ENCODE measurements at places on chromosomes 3 and 15.

GRCh38 chr15:25937796-25938195 lies 74.7 kb upstream of the ATP10A start:
- no peak for DNase-seq
- peaks cover 2% of the 10 kb centered on the region for H3K4me1 ChIP-seq
- no peak overlapping the region for H3K27ac ChIP-seq
- no peak overlapping the region for H3K4me3 ChIP-seq

DNA sequence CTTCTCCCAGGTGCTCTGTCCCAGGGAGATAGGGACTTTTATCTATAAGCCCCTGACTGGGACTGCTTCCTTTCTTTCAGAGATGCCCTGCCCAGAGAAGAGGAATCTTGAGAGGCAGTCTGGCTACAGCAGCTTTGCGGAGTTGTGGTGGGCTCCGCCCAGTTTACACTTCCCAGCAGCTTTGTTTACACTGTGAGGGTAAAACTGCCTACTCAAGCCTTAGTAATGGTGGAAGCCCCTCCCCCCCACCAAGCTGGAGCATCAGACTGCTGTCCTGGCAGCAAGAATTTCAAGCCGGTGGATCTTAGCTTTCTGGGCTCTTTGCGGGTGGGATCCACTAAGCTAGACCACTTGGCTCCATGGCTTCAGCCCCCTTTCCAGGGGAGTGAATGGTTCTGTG lies 253.8 kb upstream of the ARL6 start:
- DNase-seq = no peak
- H3K36me3 ChIP-seq = no peaks in the 10 kb centered on the region
- no peak overlapping the region for H3K4me3 ChIP-seq
- no peak overlapping the region for H3K27ac ChIP-seq
- no peaks in the 10 kb centered on the region for H3K27me3 ChIP-seq

DNA sequence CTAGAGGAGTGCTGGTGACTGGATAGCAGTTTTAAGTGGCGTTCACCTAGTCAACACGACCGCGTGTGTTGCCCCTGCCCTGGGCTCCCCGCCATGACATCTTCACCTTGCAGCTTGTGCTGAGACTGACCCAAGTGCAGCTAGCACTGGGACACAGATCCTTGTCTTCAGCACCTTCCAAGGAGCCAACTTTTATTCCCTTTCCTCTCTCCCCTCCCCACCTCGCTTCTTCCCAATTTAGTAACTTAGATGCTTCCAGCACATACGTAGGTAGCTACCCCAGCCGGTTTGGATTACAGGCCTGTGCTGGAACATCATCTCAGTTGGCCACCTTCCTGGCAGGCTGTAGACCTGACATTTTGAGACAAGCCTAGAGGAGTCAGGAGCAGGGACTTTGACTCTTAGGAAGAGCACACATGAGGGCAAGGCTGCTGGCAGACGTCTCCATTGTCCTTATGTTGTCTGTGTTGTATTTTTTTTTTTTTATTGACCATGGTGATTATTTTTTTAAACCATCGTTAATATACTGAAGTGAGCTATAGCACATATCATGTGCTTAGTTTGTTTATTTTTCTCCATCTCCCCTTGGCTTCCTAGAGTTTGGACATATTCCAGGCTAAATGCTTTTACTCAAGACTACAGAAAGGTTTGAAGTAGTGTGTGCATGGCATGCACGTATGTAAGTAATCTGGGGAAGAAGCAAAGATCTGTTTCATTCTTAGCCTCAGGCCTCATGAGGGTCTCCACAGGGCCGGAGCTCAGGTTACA lies 61.1 kb downstream of the AAGAB start:
- H3K36me3 ChIP-seq = peaks cover 2% of the 10 kb centered on the region
- no peak for DNase-seq
- H3K27me3 ChIP-seq = no peaks in the 10 kb centered on the region
- no peak overlapping the region for H3K27ac ChIP-seq
- H3K4me3 ChIP-seq = no peak overlapping the region

- no peak for DNase-seq
- H3K27ac ChIP-seq = no peak overlapping the region
- no peaks in the 10 kb centered on the region for H3K27me3 ChIP-seq
- H3K36me3 ChIP-seq = no peaks in the 10 kb centered on the region
- no peaks in the 10 kb centered on the region for H3K4me1 ChIP-seq
- no peak overlapping the region for H3K4me3 ChIP-seq
Observed at GRCh38 chr3:149247929-149248691, 26.5 kb upstream of the CP start.

GRCh38 chr3:126982471-126983175 lies at the start of gene PLXNA1:
Gene PLXNA1, plus strand, starts transcription at chr3:126983115. Its CDS starts 5,479 bp downstream, at chr3:126988594.
- H3K27me3 ChIP-seq = peaks cover 2% of the 10 kb centered on the region
- H3K27ac ChIP-seq = peak within 1 kb of the TSS; percentile 98
- peak within 1 kb of the TSS; percentile 69 for H3K4me3 ChIP-seq
- H3K4me1 ChIP-seq = peaks cover 25% of the 10 kb centered on the region
